NCI-H510A (cell line): ENCODE measurements at places on chromosomes 2 and 18.

- DNase-seq, result no peak
Observed at GRCh38 chr2:202773301-202773973, 98.1 kb downstream of the ICA1L start.

- DNase-seq, result no peak
Observed at GRCh38 chr18:38563396-38563980, 997.9 kb upstream of the CELF4 start.

DNA sequence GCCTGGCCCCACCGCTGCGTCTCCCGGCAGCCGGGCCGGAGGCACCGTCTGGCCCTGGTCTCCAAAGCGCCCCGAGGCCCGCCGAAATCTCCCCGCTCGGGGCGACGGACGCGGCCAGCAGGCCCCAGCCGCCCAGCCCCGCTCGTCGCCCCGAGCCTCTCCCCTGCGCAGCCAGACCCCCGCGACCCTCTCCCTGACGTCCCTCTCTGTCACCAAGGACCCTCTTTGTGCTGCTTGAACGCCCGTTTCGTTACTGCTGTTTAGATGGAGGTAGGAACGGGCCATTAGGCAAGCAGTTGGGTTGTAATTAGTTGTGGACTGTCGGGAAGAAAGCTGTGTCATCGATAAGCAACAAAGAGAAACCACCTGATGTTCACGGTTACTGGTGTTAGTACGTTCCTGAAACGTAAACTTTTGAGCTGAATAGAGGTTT is 686 bp downstream of the UBXN4 start:
- no peak for DNase-seq

GRCh38 chr18:44700652-44701051 is 20.0 kb downstream of the SETBP1 start:
- DNase-seq, result no peak

DNA sequence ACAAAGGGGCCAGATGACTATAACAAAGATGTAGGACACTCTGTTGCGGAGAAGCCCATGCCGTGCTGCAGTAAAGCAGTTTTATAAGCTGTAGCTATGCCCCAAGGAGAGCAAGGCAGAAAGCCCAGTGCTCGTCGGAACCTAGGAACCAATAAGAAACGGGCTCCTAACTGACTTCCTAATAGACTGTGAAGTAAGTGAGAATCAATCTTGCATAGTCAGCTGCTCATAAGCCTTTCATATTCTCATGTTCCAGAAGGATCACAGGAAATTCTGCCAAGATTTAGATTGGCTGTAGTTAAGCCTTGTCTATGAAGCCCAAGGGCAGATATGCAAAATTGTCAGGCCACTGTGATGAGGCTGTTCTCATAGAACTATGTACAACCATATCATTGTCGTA is 98.4 kb downstream of the RTTN start:
- no peak for DNase-seq

DNA sequence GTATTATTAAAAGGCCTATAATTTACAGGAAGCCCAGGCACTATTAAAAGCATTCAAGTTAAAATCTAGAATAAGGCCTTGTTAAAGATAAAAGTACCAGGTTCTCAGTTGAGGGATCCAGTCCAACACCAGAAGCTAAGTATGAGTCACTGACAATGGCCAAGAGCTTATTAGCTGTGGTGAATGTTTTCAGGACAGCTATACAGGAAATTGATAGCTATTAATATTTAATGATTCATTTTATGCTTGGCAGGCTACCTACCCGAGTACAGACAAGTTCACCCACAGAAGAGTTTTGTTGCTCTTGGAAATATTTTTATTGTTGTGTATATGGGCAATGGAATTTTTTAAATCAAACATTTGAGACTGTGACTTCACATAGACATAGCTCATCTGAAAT is 729.6 kb upstream of the ZNF804A start:
- DNase-seq, result no peak
